ENCODE measurements at places on chromosomes 1 and 21. TPM values are rescaled to one million over a fixed set of nuclear protein-coding genes. Genes with fewer than 3 reads are reported as not detected.

FAM89A gene
- 14.3 TPM for total RNA-seq

CFAP45 gene
- total RNA-seq: 2.1 TPM

IL19 gene
- 0.21 TPM for total RNA-seq

OR2T11 gene
- total RNA-seq: not detected

SYNC gene
- total RNA-seq: not detected

ZBTB8A gene
- 0.33 TPM for total RNA-seq

All from activated CD4-positive, alpha-beta memory T cell treated with anti-CD3 and anti-CD28 coated beads for 36 hours (primary cell).